ENCODE measurements at places on chromosomes 16 and 17.
A peak's percentile ranks its signal among the peaks of the same experiment; 100 is the strongest.

DNA sequence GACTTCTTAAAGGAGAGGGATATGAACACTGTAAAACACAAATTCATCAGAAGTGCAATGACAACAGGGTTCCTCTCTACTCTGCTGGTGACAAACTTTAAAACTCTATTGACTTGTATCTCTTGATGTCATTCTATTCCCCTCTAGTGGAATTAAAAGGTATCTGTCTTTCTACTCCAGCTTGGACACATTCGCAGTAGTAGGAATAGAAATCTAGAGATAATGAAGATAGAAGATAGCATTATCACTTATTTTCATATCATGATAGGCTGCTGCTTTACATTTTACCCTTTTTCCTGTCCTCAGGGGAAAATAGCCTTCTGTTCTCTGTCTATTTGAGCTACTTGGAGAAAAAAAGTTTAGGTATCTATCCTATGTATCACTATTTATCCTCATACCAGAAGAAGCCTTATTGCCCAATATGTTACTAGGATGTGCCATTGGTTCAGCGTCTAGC, 209.6 kb upstream of the CACNG5 start:
- DNase-seq = peak; percentile 42

- DNase-seq = no peak
Measured at GRCh38 chr17:33950061-33950460, 305.0 kb upstream of the CCL2 start.

GRCh38 chr16:14307527-14308367, 236.6 kb downstream of the MRTFB start:
- no peak for DNase-seq

DNA sequence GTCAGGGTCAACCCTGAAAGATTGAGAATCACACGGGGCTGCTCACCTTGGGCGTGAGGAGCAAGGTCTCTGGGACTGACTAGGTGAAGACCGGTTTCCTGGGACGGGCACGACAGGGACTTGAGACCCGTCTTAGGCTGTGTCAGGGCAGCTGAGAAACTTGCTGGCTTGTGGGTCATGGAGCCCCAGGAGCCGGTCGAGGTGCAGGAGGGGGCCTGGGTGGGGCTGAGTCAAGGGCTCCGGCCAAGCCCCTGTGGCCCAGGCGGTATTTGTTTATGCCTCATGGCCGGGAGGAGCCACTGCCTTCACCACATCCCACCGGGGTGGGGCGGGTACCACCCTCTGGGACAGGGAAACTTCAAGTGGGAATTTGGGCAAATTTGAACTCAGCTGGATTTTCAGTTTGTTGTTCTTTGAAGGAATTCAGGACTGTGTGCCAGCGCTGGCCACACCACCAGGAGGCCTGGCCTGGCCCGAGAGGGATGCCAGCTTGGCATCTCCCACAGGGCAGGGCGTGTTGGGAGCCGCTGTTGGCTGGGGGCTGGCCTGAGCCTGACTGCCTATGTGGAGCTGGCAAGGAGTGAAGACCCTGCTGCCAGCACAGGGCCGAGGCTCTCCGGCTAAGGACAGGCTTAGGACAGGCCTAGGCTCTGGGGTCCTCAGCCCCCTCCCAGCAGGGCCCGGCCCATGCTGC, 116.1 kb downstream of the METRNL start:
- DNase-seq = no peak

GRCh38 chr17:48728232-48729231, at the start of gene HOXB13:
Gene HOXB13, minus strand, starts transcription at chr17:48728750. Its CDS starts 157 bp downstream, at chr17:48728593.
- peak; percentile 95 for DNase-seq

GRCh38 chr17:79096477-79096876, 21.9 kb downstream of the ENGASE start:
- DNase-seq = no peak

All from HAP-1 (cell line).